ENCODE measurements at places on chromosomes 1 and 21. TPM values are rescaled to one million over a fixed set of nuclear protein-coding genes. Genes with fewer than 3 reads are reported as not detected.

TSPAN2 gene
- 28.5 TPM for total RNA-seq

RNU1-4 gene
- total RNA-seq = under 0.01 TPM

ADORA3 gene
- 3.6 TPM for total RNA-seq

HMCN1 gene
- 2.0 TPM for total RNA-seq

SDHC gene
- total RNA-seq = 19.5 TPM

DNM3 gene
- total RNA-seq = 115 TPM

ERMAP gene
- total RNA-seq = 1.9 TPM

NBPF4 gene
- 0.16 TPM for total RNA-seq

KRTAP21-2 gene
- not detected for total RNA-seq

C1orf141 gene
- not detected for total RNA-seq

LYPD8 gene
- total RNA-seq = not detected

LIPI gene
- total RNA-seq = not detected

CZIB gene
- 48.4 TPM for total RNA-seq

LHX8 gene
- not detected for total RNA-seq

SERINC2 gene
- total RNA-seq = 1.7 TPM

OR2L3 gene
- 1.2 TPM for total RNA-seq

FCAMR gene
- not detected for total RNA-seq

ENAH gene
- 73.5 TPM for total RNA-seq

PRKAA2 gene
- 35.2 TPM for total RNA-seq

COA7 gene
- 25.6 TPM for total RNA-seq

LCE1F gene
- total RNA-seq = not detected

FOXO6 gene
- total RNA-seq = 5.9 TPM

CATSPERE gene
- total RNA-seq = 2.0 TPM

CYP4A11 gene
- total RNA-seq = not detected

MXRA8 gene
- total RNA-seq = 11.5 TPM

CELA3A gene
- not detected for total RNA-seq

MR1 gene
- total RNA-seq = 0.62 TPM

TMEM240 gene
- total RNA-seq = 18.1 TPM

TLR5 gene
- 1.7 TPM for total RNA-seq

RUNX3 gene
- total RNA-seq = 0.16 TPM

CHRM3 gene
- 38.8 TPM for total RNA-seq

PEAR1 gene
- total RNA-seq = 0.31 TPM

FCRL6 gene
- total RNA-seq = not detected

KIF26B gene
- total RNA-seq = 31.7 TPM

MAPKAPK2 gene
- total RNA-seq = 8.1 TPM

HFM1 gene
- total RNA-seq = 56.5 TPM

OR2T10 gene
- total RNA-seq = not detected

MOV10 gene
- total RNA-seq = 3.7 TPM

OTUD3 gene
- total RNA-seq = 14.2 TPM

PRR9 gene
- total RNA-seq = not detected

COL6A2 gene
- total RNA-seq = 37.1 TPM

Data from occipital lobe (tissue), 3 donors.